ENCODE measurements at places on chromosomes 2 and 18. TPM values are rescaled to one million over a fixed set of nuclear protein-coding genes. Genes with fewer than 3 reads are reported as not detected.

- DNase-seq = no peak
Measured at GRCh38 chr2:5911718-5912117, 219.5 kb downstream of the SOX11 start.

GRCh38 chr2:151258121-151258520, 3.5 kb downstream of the RBM43 start:
- DNase-seq = no peak

DNA sequence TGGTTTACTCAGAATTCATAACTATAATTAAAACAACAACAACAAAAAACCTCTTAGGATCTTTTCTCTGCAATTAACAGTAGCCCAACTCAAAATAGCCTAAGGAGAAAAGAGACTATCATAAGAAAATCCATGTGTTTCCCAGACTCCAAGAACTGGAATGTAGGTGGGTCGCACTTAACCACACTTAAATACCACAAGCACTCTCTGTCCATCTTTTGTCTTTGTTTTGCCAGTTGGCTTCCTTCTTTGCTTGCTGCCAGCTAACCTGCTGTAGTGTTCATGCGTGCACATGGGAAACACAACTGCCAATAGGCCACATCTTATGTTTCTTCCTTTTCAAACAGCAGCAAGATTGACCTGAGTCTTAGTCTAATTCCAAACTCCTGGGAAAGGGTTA, 24.1 kb upstream of the ACVR1 start:
- no peak for DNase-seq

GRCh38 chr2:86023366-86023712, 82.3 kb downstream of the POLR1A start:
- DNase-seq = no peak

The MARCO gene
- total RNA-seq = 3.6 TPM

The RELCH gene
- total RNA-seq = 12.2 TPM

The INHBB gene
- 2.7 TPM for total RNA-seq

The RHOB gene
- 56.8 TPM for total RNA-seq

The SAG gene
- not detected for total RNA-seq
